ENCODE measurements at places on chromosomes 1 and 21. TPM values are rescaled to one million over a fixed set of nuclear protein-coding genes. Genes with fewer than 3 reads are reported as not detected.

Gene DNAJC11
- polyA plus RNA-seq: 38.9 TPM

Gene EDN2
- polyA plus RNA-seq: 0.19 TPM

DNA sequence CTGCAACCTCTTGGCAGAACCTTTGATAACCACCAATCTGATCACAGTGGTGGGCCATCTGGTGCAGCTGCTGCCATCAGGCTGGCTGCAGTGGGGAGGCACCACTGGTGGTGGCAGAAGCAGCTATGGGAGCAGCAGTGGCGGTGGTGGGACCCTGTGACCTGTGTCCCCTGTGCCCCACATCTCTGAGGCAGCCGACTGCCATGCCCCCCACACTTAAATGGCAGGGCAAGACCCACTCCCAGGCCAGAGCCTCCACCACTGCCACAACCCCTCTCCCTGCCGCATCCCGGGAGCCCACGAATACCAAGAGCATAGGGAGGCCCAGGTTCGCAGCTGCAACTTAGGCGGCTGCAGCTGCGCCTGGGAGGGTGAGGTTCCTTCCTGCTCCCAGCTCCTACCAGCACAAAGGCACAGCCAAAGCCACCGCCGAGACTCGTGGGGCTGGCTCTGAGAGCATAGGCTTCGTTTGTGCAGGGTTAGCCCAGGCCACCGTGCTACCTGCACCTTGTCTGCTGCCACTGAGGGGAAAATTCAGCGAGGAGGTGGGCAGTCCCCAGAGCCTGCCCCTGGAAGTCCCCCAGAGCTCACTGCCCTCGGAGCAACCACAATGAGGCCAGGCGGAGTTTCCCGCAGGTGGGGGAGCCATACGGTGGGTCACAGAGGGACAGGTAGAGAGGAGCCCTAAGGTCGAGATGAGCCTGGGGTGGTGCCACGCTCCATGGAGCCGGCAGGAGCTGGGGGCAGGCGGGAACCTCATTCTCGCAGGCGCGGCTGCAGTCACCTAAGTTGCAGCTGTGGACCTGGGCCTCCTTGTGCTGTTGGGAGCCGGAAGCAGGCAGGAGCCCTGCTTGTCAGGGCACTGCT lies 518.7 kb downstream of the RWDD3 start:
- no peak for DNase-seq

- no peak for DNase-seq
Measured at GRCh38 chr1:6970221-6970620, 185.0 kb downstream of the CAMTA1 start.

DNA sequence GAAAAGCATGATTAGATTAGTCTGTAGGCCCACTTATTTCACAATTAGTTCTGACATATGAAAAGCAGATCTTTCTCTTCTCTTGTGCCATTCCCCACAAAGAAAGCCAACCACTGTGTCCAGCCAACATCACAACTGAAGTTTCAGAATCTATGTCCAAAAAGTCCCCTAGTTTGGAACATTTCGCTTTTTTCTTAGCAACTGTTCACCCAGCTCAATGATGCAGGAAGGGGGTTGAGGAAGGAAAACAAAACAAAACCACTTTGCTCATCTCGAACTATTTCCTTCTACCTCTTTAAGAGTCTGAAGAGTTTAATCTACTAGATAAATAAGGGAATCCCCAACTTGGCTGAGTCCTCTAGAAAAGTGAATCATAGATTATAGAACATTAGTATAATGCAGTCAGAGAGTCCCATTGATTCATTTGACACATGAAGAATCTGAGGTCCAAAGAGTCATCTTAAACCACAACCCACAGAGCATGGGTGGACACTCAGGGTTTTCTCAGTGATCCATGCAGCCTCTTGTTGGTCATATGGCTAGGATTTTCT lies 159.3 kb upstream of the SGIP1 start:
- DNase-seq: peak; percentile 51

DNA sequence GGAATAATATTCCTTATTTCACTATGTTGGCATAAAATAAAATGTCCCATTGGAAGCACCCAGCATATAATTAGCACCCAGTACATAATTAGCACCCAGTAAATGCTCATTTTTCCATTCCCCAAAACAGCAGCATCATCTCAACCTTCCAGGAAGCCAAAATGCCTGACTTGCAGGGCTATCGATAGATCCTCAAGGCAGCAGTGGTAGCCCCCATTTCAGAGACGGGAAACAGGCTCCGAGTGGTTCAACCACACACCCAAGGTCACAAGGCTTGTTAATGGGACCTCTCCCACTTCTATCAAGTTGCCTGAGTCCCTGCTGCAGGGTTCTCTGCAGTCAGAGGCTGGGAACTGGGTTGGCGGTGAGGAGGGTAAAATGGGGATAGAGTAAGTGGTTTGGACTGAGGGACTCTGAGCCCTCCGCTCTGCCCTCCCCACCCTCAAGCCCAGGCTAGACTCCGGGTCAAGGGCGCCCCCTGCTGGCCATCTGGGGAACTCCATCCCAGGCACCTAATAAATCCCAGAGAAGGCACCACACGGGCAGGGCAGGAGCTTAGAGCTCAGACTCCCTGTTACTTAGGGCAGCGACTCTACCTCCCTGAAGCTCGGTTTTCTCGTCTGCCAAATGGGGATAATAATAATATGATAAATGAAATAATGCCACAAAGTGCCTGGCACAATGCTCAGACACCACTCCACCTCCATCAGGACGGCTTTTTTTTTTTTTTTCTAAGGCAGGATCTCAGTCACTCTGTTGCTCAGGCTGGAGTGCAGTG lies 21.9 kb upstream of the LAPTM5 start:
- no peak for DNase-seq

- no peak for DNase-seq
Measured at GRCh38 chr1:9478021-9478420, 61.2 kb upstream of the SLC25A33 start.

DNA sequence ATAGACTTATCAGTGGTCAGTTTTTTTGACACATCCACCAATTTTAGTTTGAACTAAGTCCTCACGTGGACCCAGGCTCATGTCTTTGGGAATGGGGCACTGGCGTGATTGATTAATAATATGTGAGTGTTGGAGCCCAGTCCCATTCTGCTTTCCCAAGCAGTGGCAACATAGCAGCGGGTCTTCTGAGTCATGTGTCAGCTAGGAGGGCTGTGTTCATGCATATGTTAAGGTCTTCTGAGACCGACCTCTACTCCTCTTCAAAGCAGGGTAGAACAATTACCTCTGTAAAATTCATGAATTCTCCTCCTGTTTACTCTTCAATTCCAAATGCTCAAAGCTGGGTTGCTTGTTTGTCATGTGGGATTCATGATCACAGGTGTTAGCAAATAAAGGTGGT lies 291.3 kb downstream of the CAMTA1 start:
- no peak for DNase-seq

DNA sequence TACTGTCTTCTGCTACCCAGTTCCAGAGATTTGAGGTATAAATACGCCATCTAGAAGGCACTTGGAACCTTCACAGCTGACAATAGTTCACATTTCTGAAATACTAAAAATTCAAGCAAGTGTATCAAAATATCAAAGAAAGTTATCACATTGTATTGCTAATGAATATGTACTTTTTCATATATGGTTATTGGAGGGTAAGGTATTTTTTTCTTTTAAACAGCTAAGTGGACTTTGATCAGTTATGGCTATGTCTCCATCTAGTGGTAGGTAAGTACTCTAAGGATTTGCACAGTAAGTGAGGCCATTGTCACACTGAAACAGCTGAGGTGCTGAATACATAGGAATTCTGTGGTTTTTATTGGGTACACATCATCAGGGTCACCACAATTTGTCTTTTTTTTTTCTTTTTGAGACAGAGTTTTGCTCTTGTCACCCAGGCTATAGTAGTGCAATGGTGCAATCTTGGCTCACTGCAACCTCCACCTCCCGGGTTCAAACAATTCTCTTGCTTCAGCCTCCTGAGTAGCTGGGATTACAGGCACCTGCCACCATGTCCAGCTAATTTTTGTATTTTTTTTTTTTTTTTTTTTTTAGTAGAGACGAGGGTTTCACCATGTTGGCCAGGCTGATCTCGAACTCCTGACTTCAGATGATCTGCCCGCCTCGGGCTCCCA lies 49.1 kb upstream of the CR2 start:
- DNase-seq: peak; percentile 38

- no peak for DNase-seq
Measured at GRCh38 chr21:43734928-43735229, 15.9 kb downstream of the PDXK start.

GRCh38 chr1:84912726-84913554 lies 19.9 kb upstream of the LPAR3 start:
- DNase-seq: no peak

Gene TNFRSF9
- 0.94 TPM for polyA plus RNA-seq

Gene ADORA3
- polyA plus RNA-seq: not detected

DNA sequence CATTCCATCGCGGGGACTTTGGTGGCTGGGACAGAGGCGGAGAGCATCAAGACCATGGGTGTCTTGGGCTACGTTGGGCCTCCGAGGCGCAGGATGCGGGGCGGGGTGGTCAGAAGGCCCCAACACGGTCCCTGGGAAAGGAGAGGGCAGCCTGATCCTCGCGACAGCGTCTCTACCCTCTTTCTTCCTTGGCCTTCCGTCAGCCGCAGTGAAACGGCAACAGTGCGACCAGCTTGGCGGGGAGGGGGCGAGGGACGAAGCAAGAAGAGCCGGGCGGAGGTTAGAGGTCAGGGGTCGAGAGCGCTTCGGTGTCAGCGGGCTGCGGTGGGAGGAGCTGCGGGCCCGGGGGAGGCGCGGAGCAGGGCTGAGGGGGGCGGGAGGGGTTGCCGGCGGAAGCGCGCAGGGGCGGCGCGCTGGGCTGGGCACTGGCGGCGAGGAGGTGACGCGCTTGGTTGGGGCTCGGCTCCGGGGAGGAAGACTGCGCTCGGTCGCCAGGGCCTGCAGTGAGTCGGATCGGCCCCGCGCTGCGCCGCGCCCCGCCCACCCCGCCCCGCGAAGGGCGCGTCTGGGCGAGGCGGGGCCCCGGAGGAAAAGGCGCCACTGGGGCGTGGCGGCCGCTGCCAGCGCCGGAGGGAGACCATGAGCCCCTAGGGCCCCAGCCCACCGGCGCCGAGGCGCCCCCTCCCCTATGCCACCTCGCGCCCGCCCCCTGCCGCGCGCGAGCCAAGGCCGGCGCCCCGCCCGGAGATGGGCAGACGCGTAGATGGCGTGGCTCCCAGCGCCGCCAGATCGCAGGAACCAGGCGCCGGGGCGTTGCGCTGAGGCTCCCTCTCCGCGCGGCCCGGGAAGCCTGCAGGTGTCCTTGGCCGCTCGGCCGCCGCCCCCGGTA lies at the start of gene KCNC4:
TSS of gene KCNC4 (plus strand) at position 600 of the 889 bp plus-strand sequence. CDS start 1,186 bp downstream, outside the sequence.
- DNase-seq: no peak

Gene KRTAP10-2
- not detected for polyA plus RNA-seq

DNA sequence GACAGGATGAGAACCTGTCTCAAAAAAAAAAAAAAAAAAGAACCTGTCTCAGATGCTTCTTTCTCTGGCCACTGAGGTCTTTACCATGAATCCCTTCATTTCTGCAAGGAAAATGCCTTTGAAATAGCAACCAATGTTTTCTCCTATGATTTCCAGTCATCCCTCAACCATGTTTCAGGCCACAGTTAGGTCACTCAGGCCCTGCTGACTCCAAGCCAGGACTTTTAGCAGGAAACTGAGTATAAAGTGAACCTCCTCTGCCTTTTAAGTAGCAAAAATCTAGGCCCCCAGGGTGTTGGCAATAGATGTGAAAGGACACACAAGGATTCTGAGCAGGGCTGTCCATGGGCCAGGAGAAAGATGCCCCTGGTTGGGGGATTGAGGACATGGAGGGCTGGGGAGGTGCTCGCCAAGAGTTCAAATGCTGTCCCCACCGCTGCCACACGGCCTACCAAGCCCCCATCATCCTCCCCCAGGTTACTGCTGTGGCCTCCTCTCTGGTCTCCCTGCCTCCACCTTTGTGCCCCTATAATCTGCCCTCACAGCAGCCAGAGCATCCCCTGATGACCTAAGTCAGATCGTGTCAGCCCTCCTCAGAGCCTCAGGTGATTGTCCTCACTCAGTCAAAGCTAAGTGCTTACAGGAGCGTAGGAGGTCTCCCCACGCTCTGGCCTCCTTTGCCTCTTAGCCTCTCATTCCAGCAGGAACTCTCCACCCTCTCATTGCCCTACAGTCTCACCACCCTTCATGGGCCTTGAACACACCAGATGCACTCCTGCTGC lies 54.6 kb downstream of the MATN1 start:
- no peak for DNase-seq
